ENCODE measurements at places on chromosomes 11 and 22.

GRCh38 chr22:23745791-23746190 lies 5.1 kb downstream of the ZNF70 start:
- DNase-seq: no peak

DNA sequence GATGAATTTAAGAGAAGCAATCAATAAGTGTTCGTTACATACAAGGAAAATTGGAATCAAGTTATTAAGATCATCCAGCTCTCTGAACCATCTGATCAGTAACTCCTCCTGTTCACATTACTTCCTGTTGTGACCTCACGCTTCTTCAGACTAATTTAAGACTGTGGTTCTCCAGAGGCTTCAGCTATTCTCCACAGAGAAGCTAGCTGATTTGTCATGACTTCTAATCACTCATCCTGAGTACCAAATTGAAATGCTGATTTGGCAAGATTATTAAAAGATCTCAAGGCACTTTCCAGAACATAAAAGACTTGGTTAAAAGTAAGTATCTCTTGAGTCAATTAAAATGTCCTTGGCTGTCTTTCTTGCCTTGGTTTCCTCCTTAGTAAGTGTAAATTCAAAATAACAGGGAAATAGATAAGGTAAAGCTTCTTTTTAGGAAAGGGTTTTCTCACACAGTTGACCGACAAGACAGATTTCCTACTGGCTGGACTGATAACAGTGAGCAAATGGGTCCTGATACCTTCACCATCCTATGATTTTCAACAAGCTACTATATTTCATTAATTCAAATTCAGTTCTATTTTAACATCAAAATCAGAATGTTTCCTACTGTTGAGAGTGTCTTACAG lies 38.5 kb downstream of the GAB2 start:
- DNase-seq: no peak

DNA sequence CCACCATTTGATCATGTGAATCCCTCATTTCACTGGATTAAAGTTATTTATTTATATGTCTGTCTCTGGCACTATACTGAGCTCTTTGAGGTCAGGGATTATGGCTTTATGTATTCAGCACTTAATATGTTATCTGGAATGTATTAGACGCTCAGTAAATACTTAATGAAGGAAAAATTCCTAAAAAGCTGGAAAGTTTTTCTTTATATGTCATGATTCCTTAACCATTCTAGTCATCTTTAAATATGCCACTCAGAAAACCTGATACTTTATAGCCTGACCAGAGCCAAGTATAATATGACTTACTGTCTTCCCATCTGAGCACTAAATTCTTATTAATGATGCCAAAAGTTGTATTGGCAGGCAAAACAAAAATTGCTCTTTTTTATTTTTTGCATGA lies 27.1 kb downstream of the RNF169 start:
- no peak for DNase-seq

DNA sequence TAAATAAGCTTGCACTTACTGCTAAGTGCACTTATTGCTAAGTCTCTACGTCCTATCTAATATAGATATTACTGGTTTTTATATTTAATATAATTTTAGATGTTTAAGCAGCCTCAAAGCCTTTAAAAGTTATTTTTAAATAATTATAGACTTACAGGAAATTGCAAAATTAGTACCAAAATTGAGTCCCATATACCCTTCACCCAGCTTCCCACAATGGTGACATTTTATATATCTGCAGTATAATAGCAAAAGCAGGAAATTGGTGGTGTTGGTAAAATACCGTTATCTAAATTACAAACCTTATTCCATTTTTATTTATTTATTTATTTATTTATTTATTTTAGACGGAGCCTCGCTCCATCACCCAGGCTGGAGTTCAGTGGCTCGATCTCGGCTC lies 1.9 kb upstream of the AP1B1 start:
- no peak for DNase-seq

DNA sequence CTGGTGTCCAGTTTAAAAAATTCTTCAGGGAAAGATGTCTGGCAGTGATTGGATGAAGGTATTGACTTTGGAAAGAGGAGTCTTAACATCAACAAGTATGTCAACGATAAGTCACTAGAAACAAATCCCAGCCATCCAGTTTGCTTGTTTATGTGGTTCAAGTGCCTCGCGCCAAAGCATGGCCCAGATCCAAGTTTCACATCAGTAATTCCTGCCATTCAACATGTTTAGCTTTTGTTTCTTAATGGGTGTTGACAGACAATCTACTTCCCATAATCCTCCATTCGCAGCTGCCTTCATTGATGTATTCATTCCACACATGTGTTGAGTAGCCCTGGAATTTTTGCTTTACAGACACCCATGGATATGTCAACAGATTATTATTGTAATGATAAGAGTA lies 77.8 kb downstream of the UBASH3B start:
- no peak for DNase-seq

DNA sequence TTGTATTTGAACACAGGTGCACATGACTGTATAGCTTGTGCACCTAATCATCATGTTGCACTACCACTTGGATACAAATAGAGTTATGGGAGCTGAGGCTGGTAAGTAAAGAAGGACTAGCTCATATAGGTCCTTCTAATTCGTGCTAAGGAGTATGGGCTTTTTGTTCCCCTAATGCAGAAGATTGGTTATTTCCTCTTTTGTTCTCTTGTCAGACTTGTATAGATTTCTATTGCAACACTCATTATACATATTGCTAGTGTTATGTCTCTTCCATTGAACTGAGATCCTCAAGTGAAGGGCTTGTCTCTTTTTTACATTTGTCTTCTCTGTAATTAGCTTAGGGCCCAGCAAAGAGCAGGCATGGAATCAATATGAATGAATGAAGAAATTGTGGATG lies 54.1 kb upstream of the ARHGAP20 start:
- no peak for DNase-seq

GRCh38 chr11:65646958-65647701 lies 9.2 kb downstream of the SIPA1 start:
- DNase-seq: no peak

DNA sequence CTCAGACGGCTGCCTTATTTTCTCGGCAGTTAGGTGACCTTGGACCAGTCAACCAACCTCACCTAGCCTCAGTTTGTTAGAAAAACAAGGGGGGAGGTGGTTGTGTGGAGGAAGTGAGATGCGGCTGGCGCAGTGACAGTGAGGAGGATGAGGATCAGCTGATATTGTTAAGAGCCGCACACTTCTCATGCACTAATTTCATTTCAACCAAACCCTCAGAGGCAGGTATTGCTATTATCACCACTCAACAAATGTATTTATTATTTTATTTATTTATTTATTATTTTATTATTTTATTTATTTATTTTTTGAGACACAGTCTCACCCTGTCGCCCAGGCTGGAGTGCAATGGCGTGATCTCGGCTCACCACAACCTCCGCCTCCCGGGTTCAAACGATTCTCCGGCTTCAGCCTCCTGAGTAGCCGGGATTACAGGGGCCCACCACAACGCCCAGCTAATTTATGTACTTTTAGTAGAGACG lies 2.1 kb downstream of the LGALS1 start:
- no peak for DNase-seq

DNA sequence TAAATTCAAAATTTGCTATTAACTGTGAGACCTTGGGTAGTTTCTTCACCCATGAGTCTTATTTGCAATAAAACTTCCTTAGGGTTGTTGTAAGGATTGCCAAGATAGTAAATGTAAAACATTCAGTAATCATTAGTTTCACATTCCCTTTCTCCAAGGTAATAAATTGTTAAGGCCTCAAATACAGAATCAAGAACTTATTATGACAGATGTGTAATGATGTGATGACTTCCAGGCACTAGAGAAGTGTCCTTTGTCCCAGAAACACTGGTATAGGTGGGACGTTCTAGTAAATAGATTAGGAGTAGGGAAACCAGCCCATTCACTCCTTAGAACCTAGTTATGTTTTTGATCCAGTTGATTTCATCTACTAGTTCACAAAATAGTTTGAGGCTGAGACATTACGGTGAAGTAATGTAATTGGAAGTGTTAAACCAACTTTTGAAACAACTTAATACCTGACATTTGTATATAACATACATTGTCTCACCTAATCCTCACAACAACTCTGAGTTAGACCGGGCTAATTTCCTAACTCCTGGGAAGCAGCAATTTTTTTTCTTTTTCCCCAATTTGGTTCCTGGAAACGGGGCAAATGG lies 25.5 kb downstream of the CTNND1 start:
- DNase-seq: no peak

DNA sequence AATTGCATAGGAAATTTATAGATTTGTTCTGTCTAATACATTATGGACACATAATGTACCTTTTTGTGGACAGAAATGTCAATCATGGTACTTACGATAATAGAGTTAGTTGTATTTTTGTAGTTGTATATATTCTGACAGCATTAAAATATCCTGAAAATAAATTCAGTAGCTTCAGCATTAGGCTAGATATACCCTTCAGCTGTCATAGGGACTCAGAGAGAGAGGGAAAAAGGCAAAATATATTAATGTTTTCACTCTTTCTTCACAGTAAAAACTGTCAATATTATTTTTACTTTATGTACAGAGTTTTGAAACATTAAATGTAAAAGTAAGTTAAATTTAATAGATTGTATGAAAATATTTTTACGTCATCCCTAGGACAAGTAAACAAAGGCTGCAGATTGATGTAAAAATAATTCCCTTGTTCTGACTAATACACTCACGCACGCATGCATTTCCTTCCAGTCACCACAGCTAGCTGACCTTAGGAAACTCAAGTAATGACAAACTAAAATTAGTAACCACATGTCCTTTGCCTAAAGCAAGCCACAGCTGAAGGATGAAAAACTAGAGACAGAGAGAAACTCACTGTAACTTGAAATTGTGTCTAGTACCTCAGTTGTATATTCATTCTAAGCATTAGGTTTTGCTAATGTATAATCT lies 104.7 kb upstream of the CARD18 start:
- DNase-seq: no peak

DNA sequence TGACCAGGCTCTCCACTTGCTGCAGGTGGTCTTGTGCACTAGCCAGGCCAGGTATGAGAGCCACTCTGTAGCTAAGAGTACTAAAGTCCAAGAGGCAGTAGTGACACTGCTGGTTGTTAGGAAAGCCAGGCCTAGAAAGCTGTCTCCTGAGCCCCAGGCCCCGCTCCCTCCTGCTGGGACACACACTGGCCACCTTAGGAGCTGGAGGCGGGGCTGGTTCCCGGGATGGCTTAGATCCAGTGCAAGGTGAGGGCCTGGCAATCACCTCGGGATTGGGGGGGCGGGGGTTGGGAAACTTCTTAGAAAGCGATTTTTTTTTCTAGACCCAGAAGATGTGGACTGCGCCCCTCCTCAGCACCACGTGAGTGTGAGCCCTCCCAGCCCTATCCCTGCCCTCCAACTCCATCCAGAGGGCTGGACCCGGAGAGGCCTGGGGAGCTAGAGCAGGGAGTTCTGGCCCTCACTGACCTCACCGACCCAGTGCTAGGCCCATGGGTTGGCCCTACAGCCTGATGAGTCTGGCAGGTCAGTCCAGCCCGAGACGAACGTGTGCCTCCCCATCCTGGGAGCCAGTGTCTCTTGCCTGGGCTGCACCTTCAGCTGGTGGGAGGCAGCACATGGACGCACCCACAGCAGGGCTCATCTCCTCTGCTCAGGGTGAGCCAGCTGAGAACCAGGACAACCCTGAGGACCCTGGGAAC lies 18.1 kb downstream of the SLC37A2 start:
- no peak for DNase-seq

GRCh38 chr11:10401256-10401655 lies 53.8 kb upstream of the AMPD3 start:
- DNase-seq: no peak

DNA sequence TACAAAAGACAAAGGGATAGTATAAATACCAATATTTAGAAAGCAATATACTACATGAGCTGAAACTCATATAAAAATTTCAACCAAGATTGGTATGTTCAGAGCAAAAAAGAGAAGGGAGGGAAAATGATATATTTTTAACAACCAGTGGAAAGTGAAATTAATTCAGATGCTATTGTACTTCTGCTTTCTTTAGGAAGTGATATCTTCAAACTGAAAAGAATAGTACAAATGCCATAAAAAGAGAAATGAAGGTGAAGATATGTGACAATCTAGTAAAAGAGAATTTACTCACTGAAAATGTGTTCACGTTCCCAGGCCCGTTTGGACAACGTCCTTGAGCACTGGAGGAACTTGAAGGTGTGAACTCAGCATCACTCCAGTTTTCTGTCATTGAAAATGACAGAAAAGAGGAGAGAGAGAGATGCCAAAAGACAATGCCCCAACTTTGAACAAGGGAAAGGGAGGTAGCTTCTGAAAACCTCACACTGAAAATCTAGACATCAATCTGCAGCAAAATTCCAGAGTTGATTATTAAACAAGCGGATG lies 47.5 kb downstream of the SC5D start:
- no peak for DNase-seq

DNA sequence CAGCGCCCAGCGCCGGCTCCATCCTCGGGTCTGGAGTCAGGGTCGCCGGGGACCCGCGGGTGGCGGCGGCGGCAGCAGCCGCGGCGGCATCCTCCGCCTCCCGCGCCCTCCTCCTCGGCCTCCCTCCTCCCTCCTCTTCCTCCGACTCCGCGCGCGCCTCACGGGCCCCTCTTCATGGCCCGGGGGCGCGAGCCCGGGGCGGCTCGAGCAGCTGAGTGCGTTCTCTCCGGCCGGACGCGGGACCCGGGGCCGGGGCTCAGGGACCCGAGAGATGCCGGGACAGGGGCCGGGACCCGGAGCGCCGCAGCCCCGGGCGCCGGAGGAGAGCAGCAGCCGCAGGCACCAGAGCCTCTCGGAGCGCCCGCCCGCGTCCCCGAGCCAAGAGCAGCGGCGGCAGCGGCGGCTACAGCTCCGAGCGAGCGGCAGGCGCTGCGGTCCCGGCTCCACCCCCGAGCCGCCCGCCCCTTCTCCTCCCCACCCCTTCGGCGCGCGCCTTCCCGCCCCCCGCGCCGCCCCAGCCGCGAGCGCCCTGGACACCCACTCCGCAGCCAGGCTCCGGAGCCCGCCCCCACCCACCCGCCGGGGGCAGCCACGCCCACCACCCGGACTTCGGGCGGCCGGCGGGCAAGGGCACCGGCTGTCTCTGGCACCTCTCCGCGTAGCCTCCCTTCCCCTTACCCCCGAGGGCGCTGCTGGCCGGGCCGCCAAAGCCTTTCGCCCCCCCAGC lies at the start of gene CHST1:
CHST1 (minus strand) TSS at position 417 of the 727 bp plus-strand sequence. CDS start 14,699 bp downstream, outside the sequence.
- DNase-seq: no peak

GRCh38 chr11:43895601-43896000 lies 15.0 kb downstream of the ALKBH3 start:
- no peak for DNase-seq

GRCh38 chr11:34151166-34151565 lies 45.7 kb downstream of the NAT10 start:
- no peak for DNase-seq

All from activated naive CD4-positive, alpha-beta T cell treated with anti-CD3 and anti-CD28 coated beads, Interleukin-2, amount 50 U/mL, for 16 hours (primary cell).